ENCODE measurements at places on chromosomes 2 and 18. TPM values are rescaled to one million over a fixed set of nuclear protein-coding genes. Genes with fewer than 3 reads are reported as not detected.

The PAX3 gene
- total RNA-seq: not detected

The DTNA gene
- 15.3 TPM for total RNA-seq

The CD8B2 gene
- total RNA-seq: not detected

The CTAGE1 gene
- total RNA-seq: not detected

The RPL37A gene
- total RNA-seq: 2,952 TPM

The MYO7B gene
- not detected for total RNA-seq

The ANKRD53 gene
- 2.2 TPM for total RNA-seq

The GPAT2 gene
- total RNA-seq: 6.6 TPM

The TMEM163 gene
- total RNA-seq: 1.3 TPM

The TRAK2 gene
- 38.5 TPM for total RNA-seq

The SLC9A4 gene
- total RNA-seq: 0.07 TPM

The OSR1 gene
- not detected for total RNA-seq

The GKN2 gene
- total RNA-seq: not detected

The MYOM1 gene
- total RNA-seq: not detected

The GLI2 gene
- total RNA-seq: 0.51 TPM

The DLX1 gene
- not detected for total RNA-seq

The BUB1 gene
- 66.4 TPM for total RNA-seq

The RTP5 gene
- total RNA-seq: not detected

The CFAP65 gene
- not detected for total RNA-seq

The MTHFD2 gene
- 83.2 TPM for total RNA-seq

The ATP9B gene
- 18.2 TPM for total RNA-seq

The SPP2 gene
- total RNA-seq: not detected

The NTSR2 gene
- total RNA-seq: not detected

The POTEC gene
- not detected for total RNA-seq

The EMILIN1 gene
- total RNA-seq: 16.6 TPM

The GNAL gene
- 0.65 TPM for total RNA-seq

The ADCYAP1 gene
- not detected for total RNA-seq

The RIF1 gene
- 55.3 TPM for total RNA-seq

The C2orf66 gene
- total RNA-seq: 0.27 TPM

The DLGAP1 gene
- 0.81 TPM for total RNA-seq

The LINC00305 gene
- total RNA-seq: not detected

The PLGLB2 gene
- 2.1 TPM for total RNA-seq

The OR6B2 gene
- total RNA-seq: not detected

The IRS1 gene
- total RNA-seq: 0.11 TPM

The DPP10 gene
- not detected for total RNA-seq

The SERPINB12 gene
- total RNA-seq: not detected

The ABCA12 gene
- total RNA-seq: not detected

The PLA2R1 gene
- total RNA-seq: 14.4 TPM

The KCNS3 gene
- 2.4 TPM for total RNA-seq

The PROM2 gene
- total RNA-seq: 0.60 TPM
